ENCODE measurements at places on chromosomes 7 and 10. TPM values are rescaled to one million over a fixed set of nuclear protein-coding genes. Genes with fewer than 3 reads are reported as not detected.

DNA sequence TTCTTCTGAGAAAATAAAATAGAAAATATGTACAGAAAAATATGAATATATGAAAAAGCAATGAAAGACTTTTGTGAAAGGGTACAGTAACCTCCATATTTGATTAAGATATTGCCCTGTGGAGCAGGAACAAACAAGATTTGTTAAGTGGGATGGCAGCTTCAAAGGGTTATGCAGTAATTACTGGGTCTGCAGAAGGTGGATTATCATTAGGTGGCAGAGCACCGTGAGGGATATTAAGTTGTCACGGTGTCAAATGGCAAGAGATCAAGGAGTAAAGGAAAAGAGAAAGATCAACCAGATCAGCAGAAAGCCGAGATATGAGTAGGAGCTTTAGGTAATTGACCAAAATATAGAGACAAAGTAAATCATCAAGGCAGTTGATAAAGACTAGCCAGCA lies 44.1 kb downstream of the DGKB start:
- no peak overlapping the region for H3K4me3 ChIP-seq
- no peaks in the 10 kb centered on the region for H3K27me3 ChIP-seq
- H3K27ac ChIP-seq: no peak overlapping the region
- no peaks in the 10 kb centered on the region for H3K4me1 ChIP-seq
- DNase-seq: no peak
- no peaks in the 10 kb centered on the region for H3K36me3 ChIP-seq

DNA sequence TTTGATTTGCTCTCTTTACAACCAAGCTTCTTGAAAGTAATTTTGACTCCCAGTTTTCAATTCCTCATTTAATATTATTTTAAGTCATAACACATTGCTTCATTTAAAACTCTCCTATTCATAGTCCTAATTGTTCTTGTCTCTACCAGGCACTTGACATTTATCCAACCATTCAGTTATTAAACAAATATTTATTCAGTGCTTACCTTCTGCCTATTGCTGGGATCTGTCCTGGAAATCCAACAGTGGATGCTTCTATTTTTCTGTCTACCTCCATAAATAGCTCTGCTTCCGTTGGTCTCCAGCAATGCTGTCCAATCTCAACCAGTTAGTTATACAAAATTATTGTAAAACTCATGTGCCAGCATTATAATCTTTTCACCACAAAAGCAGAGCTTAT lies 615.1 kb downstream of the ZWINT start:
- DNase-seq: no peak
- H3K4me3 ChIP-seq: no peak overlapping the region
- no peak overlapping the region for H3K27ac ChIP-seq
- no peaks in the 10 kb centered on the region for H3K27me3 ChIP-seq
- no peaks in the 10 kb centered on the region for H3K4me1 ChIP-seq

DNA sequence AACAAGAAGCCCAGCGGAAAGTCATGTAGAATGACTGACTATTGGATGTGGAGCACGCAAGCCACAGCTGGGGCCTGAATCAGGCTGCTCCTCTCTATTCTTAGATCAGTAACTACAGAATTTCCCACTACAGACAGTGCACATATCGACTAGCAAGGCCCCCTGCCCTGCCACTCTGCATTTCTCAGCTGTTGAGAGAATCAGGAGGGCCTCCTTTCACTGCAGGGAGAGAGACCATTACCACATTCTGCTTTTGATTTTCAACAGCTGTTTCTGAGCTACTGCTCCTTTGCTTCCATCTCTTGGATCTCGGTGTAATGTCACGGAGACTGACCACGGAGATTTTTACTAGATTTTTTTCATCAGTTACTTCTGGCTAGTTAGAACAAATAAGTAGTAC lies 73.8 kb downstream of the PON1 start:
- H3K36me3 ChIP-seq: no peaks in the 10 kb centered on the region
- H3K27me3 ChIP-seq: peaks cover 6% of the 10 kb centered on the region
- DNase-seq: no peak
- no peak overlapping the region for H3K4me3 ChIP-seq
- no peaks in the 10 kb centered on the region for H3K4me1 ChIP-seq
- no peak overlapping the region for H3K27ac ChIP-seq

PLXNA4 gene
- 23.3 TPM for total RNA-seq

DNA sequence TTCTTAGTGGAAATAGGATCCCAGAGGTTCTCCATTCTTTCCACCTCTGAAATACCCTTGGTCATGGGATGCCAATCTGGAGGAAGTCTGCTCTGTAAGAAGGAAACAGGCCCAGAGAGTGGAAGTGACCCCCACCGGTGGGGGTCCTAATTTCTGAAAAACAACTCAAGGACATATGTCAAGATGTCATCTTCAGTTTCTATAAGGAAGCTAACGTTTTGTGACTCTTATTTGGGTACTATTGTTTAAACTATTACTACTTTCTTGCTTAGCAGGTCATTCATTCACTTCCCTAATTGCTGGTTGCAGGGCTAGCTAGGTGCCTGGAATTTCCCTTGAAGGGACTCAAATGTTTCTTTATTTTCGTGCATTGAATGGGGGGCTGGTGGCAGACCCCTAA lies 1.9 kb upstream of the ZNF775 start:
- H3K27ac ChIP-seq: no peak overlapping the region
- H3K4me3 ChIP-seq: no peak overlapping the region

GRCh38 chr10:130557181-130557845 lies 421.1 kb downstream of the GLRX3 start:
- H3K27ac ChIP-seq: no peak overlapping the region
- no peaks in the 10 kb centered on the region for H3K27me3 ChIP-seq
- H3K4me1 ChIP-seq: no peaks in the 10 kb centered on the region
- no peak overlapping the region for H3K4me3 ChIP-seq

PLEKHS1 gene
- 0.15 TPM for total RNA-seq

- H3K27me3 ChIP-seq: no peaks in the 10 kb centered on the region
- H3K4me1 ChIP-seq: no peaks in the 10 kb centered on the region
- DNase-seq: no peak
- H3K36me3 ChIP-seq: no peaks in the 10 kb centered on the region
Measured at GRCh38 chr7:103003004-103003403, 71.6 kb downstream of the FBXL13 start.

NUTM2B gene
- 0.73 TPM for total RNA-seq

DNA sequence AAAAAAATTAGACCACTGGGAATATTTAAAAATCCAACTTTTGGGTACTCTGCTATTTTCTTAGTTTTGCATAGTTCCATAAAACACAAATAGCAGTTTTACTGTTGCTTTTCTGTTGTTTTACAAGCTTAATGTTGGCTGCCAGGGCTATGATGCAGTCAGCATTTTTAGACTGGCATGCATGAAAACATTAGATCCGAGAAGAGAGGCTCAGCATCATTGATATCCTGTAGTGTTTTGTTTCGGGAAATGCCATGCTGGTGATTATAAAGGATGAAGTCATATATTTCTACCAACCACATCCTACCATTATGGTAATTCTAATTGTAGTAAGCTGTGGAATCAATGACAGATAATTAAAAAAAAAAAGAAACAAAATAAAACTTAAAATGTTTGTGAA lies 104.6 kb downstream of the MBL2 start:
- no peaks in the 10 kb centered on the region for H3K27me3 ChIP-seq
- no peaks in the 10 kb centered on the region for H3K36me3 ChIP-seq
- no peak overlapping the region for H3K4me3 ChIP-seq
- no peaks in the 10 kb centered on the region for H3K4me1 ChIP-seq
- H3K27ac ChIP-seq: no peak overlapping the region

GRCh38 chr10:86265895-86266259 lies 100.7 kb downstream of the GRID1 start:
- H3K4me3 ChIP-seq: no peak overlapping the region
- H3K27ac ChIP-seq: no peak overlapping the region
- H3K27me3 ChIP-seq: peaks cover 8% of the 10 kb centered on the region
- H3K4me1 ChIP-seq: no peaks in the 10 kb centered on the region
- H3K36me3 ChIP-seq: no peaks in the 10 kb centered on the region
- DNase-seq: no peak

DNA sequence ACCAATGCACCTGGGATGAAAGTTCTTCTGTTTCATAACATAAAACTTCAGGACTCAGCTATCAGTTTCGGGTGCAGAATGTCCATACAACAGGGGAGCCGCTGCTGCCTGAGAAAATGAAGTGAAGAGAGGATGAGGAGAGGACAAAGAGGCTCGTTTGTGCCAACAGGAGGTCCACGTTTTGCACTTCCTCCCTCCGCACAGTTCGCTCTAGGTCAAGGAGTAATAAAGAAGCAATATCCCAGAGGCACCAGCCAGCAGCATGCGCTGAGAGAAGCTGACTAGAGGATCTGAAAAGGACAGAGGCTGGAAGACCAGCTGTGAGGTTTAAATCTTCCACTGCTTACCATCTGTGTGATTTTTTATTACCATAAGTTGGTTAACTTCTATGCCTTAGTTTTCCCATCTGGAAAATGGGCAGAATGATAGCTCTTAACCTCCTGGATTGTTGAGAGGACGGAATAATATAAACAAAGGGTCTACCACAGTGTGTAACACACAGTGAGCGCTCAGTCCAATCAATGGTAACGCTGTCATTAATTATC lies 709 bp downstream of the GPAM start:
- peaks cover 34% of the 10 kb centered on the region for H3K4me1 ChIP-seq
- H3K36me3 ChIP-seq: peaks cover 13% of the 10 kb centered on the region
- DNase-seq: no peak
- H3K27me3 ChIP-seq: peaks cover 9% of the 10 kb centered on the region
- peak overlapping the region; percentile 81 for H3K4me3 ChIP-seq
- peak overlapping the region; percentile 95 for H3K27ac ChIP-seq

DNA sequence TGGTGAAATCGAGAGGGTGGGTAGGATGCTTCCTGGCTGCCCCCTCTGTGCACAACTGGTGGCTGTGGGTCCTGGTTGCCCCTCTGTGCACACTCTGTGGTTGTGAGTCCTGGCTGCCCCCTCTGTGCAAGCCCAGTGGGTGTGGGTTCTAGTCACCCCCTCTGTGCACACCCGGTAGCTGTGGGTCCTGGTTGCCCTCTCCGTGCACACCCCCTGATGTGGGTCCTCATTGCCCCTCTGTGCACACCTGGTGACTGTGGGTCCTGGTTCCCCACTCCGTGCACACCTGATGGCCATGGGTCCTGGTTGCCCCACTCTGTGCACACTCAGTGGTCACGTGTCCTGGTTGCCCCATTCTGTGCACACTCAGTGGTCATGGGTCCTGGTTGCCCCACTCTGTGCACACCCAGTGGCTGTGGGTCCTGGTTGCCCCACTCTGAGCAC lies 20.3 kb upstream of the RET start:
- H3K4me3 ChIP-seq: no peak overlapping the region
- peaks cover 14% of the 10 kb centered on the region for H3K27me3 ChIP-seq
- DNase-seq: no peak
- H3K27ac ChIP-seq: no peak overlapping the region

- no peaks in the 10 kb centered on the region for H3K36me3 ChIP-seq
- no peak overlapping the region for H3K4me3 ChIP-seq
- H3K27ac ChIP-seq: no peak overlapping the region
- no peaks in the 10 kb centered on the region for H3K27me3 ChIP-seq
Measured at GRCh38 chr7:43528576-43529354, 54.1 kb upstream of the STK17A start.

GRCh38 chr7:110852156-110852940 lies 238.6 kb upstream of the LRRN3 start:
- H3K4me3 ChIP-seq: no peak overlapping the region
- H3K36me3 ChIP-seq: peaks cover 2% of the 10 kb centered on the region
- no peak overlapping the region for H3K27ac ChIP-seq
